ENCODE measurements at places on chromosomes 3 and 15. TPM values are rescaled to one million over a fixed set of nuclear protein-coding genes. Genes with fewer than 3 reads are reported as not detected.

DNA sequence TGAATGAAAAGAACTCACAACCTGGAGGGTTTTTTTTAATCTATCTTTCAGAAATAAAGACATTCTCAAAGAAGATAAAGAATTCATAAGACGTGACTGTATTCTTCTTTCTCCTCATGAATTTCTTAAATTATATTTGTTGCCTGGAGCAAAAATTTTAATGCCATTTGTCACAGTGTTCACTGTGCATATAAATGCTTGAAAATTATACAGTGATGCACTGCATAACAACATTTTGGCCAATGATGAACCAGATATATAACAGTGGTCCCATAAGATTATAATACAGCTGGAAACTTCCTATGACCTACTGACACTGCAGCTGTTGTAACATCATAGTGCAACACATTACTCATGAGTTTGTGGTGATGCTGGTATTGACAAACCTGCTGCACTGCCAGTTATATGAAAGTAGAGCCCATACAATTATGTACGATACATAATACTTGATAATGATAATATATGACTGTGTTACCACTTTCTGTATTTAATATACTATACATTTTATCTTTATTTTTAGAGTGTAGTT, 67.3 kb downstream of the P2RY1 start:
- no peak overlapping the region for H3K27ac ChIP-seq
- no peaks in the 10 kb centered on the region for H3K36me3 ChIP-seq
- no peaks in the 10 kb centered on the region for H3K4me1 ChIP-seq

DNA sequence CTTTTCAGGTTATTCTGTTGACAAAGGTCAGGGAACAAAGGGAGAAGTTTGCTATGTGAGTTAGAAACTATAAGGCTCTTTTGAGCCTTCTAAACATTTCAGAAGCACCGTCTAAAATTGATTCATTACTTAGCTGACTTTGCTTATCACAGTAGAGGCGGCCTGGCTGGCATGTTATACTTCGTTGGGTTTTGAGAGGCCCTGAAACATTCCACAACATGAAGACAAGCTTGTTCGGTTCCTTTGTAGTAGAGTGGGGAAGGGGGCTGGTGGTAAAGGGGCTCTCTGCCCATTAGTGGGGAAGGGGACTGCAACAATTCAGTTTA, 23.6 kb downstream of the ZBTB38 start:
- H3K27me3 ChIP-seq = no peaks in the 10 kb centered on the region
- H3K4me1 ChIP-seq = no peaks in the 10 kb centered on the region
- H3K27ac ChIP-seq = no peak overlapping the region
- no peak for DNase-seq
- H3K4me3 ChIP-seq = no peak overlapping the region

DNA sequence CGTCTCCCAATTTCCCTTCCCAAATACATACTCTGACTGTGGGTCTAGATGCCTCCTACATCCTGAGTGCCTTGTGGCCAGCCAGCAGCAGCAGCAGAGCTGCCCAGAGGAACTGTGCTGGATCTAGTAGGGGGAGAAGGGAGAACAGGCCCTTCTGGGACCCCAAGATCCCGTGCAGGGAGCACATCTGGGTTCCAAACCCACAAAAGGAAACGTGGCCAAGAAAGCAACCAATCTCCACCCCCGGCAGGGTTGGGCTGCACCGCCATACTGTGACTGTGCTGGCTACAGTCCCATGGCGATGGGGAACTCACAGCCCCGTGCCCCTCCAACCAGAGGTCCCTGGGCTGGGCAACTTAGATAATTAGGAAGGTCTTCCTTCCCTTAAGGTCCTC, 86.3 kb downstream of the PPCDC start:
- no peaks in the 10 kb centered on the region for H3K36me3 ChIP-seq
- H3K4me1 ChIP-seq = peaks cover 14% of the 10 kb centered on the region
- no peak overlapping the region for H3K27ac ChIP-seq

ARL13B gene
- 3.7 TPM for total RNA-seq

FANCD2OS gene
- not detected for total RNA-seq

EPHB3 gene
- 2.9 TPM for total RNA-seq

FSIP1 gene
- total RNA-seq = 0.96 TPM

VEPH1 gene
- total RNA-seq = 0.69 TPM

ACTC1 gene
- 12,192 TPM for total RNA-seq

Measured in heart right ventricle (tissue), 16 donors.